ENCODE measurements at places on chromosomes 4 and X. TPM values are rescaled to one million over a fixed set of nuclear protein-coding genes. Genes with fewer than 3 reads are reported as not detected.

UGT2B11 gene
- 0.10 TPM for total RNA-seq

SSX4 gene
- not detected for total RNA-seq

TSPAN7 gene
- total RNA-seq, result 2.9 TPM

BST1 gene
- total RNA-seq, result 18.5 TPM

ETDA gene
- not detected for total RNA-seq

PRKG2 gene
- total RNA-seq, result 0.85 TPM

PGAM4 gene
- 0.17 TPM for total RNA-seq

GABRB1 gene
- total RNA-seq, result not detected

USP38 gene
- 8.7 TPM for total RNA-seq

CT45A9 gene
- total RNA-seq, result not detected
